Stimulated activated CD8-positive, alpha-beta memory T cell treated with anti-CD3 and anti-CD28 coated beads, Interleukin-2, amount 100 ng/mL, for 1 hour (primary cell): ENCODE measurements at places on chromosomes 13 and 19.

DNA sequence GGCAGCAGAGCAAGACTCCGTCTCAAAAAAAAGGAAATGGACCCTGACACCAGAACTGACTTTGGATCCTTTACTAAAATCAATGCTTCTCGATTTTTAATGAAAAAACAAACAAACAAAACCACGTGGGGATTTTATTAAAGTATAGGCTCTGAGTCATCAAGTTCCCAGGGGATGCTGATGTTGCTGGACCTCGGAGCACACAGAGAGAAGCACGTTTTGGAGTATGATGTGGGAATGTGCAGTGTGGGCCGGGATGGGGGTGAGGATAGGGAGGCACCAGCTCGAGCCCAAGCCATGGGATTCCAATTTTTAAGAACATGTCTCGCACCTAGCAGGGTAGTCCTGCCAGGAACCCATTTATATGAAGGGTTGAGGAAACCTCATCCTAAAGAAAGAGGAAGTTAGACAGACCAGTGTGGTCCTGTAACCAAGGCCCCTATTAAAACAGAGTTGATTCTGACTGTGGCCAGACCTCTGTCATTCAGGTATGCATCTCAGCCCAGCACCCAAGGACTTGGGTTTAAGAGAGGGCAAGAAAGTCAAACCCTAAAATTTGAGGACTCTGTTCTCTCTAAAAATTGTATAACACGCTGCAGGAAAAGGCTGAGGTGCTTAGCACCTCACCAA lies 6.4 kb downstream of the FLT1 start:
- no peak for DNase-seq

DNA sequence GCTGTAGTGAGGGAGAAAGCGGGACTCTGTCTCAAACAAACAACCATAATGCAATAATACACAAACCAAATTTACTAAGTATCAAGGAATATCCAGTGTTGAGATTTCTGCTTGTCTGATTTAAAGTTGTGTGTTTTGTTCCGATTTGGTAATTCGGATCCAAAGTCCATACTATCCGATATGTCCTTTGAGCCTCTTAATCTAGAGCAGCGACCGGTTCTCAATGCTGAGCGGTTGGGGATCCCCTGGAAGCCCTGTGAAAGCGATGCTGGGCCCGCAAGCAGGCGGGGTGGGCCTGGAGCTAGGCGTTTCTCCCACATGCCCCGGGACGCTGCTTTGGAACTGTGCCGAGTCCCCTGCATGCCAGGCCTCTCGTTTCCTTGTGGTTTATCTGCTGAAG lies 20.2 kb downstream of the C19orf44 start:
- DNase-seq, result no peak

DNA sequence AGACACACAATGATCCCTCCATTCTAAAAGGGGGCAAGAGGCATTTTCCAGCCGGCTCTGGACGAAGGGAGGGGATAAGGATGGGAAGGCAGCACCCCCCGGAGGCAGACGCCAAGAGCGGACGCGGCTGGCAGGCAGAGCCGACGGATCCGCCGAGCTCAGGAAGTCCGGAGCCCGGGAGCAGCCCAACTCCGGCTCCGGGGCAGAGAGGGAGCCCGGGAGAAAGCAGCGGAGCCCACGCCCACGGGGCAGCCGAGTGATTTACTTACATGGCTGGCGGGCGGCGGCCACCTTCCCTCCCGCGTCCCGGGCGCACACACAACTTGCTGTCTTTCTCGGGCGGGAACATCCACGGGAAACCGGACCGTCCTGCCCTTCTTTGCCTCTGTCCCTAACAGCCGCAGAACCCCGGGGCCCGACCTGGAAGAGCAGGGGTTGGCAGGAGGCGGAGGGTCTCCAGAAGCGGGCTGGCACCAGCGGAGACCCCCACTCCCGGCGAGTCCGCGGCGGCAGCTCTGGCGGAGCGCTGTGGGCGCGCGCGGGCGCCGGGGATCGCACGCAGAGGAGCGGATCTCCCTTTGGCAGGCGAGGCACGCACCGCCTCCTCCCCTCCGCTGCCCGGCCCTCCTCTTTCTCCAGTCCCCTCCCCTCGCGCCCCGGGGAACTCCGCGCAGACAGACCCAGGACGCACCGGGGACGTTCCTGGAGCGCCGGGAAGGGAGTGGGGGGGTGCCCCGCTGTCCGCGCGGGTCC lies at the start of gene LHFPL6:
LHFPL6 (minus strand) TSS at position 580 of the 753 bp plus-strand sequence.
- DNase-seq, result no peak

DNA sequence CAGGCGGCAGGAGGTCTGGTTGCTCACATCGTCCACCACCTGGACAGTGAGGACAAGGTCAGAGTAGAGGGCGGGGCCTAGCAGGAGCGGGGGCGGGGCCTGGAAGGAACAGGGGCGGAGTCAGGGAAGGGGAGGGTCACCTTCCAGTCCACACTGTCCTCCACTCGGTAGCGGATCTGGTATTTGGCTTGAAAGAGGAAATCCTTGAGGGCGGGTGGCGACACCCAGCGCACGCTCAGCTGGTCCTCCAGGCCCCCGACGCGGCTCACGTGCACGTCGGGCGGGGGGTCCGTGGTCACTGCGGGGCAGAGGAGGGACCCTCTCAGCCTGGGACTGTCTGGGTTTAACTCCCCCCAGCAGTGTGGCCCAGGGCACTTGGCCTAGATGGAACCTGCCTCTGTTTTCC lies 8.2 kb downstream of the REX1BD start:
- DNase-seq, result no peak

DNA sequence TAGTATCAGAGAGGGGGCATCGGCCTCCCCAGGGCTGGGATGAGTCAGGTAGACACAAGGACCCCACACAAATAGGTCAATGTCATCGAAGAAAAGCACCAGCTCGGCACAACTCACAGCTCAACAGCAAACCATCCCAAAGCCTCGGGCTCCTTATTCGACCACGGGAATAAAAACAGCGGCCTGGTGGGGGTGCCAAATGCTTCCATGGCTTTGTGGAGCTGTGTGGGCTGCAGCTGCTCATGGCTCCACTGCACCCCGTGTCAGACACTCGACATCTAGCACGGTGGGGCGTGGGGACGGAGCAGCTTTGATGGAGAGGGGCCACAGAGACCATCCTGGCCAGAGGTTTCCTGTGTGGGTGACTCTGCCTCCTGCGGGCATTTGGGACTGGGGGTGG lies 212.5 kb upstream of the SOX1 start:
- no peak for DNase-seq

GRCh38 chr19:6735181-6735911 lies 2.0 kb downstream of the GPR108 start:
- no peak for DNase-seq

- DNase-seq, result no peak
Measured at GRCh38 chr19:7986321-7987113, 18.9 kb downstream of the ELAVL1 start.

DNA sequence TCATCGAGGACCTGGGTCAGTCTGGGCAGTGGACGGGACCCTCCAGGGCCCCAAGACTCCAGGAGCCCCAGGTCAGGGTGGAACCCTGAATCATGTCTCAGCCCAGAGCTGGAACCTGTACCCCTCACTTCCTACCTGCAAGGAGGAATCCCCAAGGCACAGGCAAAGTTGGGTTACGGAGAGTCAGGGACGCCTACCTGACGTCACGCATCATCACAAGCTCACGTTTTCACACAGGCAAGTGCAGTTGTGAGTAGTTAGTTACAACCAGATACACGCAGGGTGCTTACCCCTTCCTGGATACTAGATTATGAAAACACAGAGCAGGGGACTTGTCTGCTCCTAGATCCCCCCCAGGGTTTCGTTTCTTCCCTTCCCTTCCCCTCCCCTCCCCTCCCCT lies 1.9 kb downstream of the RETN start:
- no peak for DNase-seq

- DNase-seq, result no peak
Measured at GRCh38 chr13:51425410-51426042, 27.3 kb downstream of the INTS6 start.

DNA sequence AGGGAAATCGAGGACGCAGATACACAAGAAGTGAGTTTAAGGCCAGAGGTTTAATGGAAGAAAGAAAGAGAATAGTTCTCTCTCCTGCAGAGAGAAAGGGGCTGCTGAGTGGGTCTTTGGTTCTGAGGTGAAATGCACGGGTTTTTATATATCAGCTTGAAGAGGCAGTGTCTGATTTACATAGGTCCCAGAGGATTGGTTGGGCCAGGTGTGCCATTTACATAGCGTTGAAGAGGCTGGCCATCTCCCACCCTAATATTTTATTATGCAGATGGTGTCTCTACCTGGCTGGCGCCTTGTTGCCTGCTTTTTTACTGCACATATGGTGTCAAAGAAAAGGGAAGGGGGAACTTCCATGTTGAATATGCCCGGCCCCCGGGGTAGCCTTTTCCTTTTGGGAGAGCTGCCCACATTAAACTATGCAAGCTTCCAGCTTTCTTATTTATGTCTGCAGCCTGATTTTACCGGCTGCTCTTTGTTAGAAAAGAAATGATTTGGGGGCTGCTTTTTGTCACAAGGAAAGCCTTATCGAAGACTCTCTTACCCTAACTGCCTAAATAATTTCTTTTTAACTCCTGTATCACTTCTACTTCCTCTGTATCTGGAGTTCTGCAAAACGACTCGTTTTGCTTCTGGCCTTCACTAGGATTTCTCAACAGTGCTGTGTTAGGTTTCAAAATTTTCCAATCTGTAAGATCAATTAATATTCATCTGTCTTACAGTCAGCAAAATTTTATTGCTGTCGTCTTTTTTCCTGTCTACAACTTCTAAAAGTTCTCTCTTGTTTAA lies 268.5 kb downstream of the B3GLCT start:
- no peak for DNase-seq
